HTR-8/SVneo (cell line): ENCODE measurements at places on chromosomes 6 and 20.

- DNase-seq: no peak
These were observed 4.0 kb downstream of the CDKN1A start for GRCh38 chr6:36682328-36683144.

DNA sequence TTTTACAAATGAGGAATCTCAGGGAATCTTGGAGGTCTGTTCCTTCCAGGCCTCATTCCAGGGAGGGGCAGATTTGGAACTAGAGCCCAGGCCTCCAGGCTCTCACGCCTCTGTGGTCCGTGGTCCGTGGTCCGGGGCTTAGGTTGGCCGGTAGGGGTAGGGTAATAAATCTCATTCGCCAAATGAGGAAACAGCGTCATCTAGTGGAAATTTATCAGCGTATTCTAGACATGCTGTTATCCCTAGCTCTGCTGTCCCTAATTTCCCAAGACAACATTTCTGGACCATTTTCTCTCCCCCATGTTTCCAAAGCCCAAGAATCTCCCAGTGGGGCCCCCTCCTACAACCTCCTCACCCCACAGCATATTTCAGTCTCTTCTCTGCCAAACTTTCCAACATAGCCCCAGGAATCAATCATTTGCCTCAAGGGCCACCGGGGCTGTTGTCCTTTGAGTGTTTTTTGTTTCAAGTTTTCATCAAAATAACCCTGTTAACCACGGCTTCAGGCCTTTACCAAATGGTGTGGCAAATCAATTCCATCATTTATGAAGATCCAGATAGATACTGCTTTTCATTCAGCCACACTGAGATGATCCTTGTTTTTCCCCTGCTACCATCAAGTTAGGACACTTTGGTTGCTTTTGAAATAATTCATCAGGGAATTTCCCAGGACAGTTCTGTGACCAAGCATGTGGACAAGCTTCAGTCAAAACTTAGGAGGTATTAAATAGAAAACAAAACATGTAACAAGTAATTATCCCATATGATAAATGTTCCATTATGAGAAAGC is 126.8 kb downstream of the ALDH8A1 start:
- DNase-seq: peak; percentile 81

GRCh38 chr6:138504764-138505689 is 5.7 kb upstream of the NHSL1 start:
- DNase-seq: no peak

DNA sequence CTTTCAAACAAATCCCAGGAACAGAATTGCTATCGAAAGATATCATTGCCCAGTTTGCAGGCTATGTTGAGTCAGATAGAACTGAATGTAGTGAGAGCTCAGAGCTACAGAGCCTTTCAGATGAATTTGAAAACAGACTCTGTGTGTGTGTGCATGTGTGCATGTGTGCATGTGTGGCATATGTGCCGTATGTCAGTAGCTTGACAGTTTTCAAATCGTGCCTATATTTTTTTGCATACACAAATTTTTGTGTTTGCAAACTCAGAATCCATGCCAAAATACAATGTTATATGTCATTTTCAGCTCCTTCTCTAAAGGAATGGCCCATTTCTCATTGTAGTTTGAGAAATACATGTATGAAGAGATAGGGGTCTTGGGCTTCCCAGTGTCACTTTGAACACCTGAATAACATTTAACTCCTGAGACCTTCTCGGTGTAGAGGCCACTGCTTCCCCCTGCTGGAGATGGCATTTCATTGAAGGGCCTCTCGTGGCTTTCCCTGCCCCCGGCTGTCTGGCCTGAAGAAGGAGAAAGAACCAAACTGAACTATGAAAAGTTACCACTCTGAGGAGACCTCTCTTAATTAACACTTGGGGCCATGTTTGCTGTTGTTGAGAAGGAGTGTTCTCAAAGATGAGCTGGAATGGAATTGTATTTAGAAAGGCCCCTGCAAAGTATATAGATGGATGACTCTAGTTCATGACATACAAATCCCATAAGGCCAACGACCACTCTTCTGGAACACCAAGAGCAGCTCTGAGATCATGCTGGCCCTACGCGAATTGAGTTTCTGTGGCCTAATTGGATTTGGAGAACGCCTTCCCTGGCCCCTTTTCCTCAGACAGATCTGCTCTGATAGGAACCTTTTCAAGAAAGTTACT is 58.7 kb downstream of the VAPB start:
- peak; percentile 91 for DNase-seq

- no peak for DNase-seq
These were observed 901.7 kb upstream of the CITED2 start for GRCh38 chr6:140276133-140276532.

DNA sequence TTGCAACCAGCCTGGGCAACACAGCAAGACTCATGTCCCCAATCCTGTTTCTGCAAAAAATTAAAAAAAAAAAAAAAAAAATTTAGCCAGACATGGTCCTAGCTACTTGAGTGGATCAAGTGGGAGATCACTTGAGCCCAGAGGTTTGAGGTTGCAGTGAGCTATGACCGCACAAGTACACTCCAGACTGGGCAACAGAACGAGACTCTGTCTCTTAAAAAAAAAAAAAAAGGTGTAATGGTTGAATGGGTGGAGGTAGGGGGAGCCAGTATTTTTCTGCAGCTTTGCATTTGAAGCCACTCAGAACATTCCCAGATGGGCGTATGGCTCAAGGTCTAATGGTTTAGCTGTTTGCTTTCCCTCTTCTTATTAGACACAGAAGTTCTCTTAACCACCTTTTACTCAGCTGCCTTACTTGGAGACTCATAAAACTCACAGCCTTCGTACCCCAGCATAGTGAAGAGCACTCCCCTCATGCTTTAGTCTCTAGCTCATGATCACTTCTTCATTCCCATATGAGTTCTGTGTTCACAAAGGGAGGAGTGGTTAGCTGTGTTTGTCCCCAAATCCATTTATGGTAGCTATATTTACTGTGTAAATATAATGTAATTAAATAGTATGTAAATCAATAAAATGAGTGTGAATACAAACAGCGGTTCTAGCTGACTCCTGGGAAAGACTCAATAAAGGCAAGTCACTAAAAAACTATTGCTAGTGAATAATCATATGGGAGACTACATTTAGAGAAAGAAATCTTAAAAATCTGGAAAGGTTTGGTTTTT is 9.0 kb downstream of the FKBP1A start:
- no peak for DNase-seq
